ENCODE measurements at places on chromosomes 11 and 22. TPM values are rescaled to one million over a fixed set of nuclear protein-coding genes. Genes with fewer than 3 reads are reported as not detected.

DNA sequence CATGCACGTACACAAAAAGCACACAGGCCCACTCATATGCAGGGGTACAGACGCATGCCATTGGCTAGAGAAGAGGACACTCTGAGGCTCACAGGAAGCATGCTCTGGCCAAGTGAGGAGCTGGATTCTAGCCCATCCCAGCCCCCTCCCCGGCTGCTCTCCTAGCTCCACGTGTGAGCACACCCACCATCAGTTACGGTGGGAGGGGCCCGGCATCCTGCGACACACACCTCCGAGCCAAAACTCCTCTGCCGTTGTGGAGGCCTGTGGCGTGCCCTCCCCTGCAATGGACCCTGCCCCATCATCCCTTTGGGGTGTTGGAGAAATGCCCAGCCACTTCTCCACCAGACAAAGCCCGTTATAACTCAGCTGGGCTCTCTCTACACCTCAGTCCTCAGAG, 15.1 kb upstream of the IGSF9B start:
- DNase-seq, result no peak

DNA sequence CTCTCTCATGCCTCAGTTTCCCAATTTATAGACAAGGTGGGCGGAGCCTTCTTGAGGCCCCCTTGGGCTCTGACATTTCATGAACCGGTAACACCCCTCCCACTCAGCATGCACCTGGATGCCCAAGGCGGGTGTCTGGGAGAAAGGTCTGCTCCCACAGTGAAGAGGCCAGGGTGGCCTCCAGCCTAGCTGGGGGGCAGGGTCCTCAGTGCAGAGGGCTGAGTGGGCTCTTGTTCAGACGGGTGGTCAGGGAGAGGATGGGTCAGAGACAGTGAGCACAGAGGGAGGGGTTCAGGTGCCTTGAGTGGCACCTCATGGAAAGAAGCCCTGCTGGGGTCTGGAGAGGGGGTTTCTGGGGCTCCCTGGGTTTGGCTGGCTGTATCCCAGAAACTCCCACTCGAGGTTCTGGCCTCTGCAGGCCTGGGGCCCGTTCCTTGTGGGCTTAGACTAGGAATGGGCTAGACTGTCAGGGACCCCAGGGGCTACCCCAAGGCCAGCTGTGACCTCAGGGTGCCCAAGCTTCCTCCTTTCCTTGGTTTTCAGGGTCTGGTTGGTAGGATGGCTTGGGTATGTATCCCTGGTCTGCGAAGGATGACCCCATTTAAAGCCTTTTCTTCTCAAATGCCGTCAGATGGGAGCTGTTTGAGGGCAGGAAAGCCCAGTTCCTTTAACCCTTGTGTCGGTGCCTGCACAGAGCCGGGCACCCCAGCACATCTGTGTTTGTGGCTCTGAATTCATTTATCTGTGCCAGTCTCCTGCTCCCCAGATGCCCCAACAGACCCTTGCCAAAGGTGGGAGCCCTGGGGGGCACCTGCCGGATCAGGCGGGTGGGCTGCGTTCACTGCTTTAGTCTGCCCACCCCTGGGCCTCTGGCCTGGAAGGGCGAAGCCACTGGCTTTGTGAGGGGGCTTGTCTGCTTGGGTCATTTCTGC, 1.2 kb downstream of the SYNGR1 start:
- DNase-seq, result no peak

- DNase-seq, result no peak
These were observed 141.3 kb downstream of the ST3GAL4 start for GRCh38 chr11:126496576-126497337.

DNA sequence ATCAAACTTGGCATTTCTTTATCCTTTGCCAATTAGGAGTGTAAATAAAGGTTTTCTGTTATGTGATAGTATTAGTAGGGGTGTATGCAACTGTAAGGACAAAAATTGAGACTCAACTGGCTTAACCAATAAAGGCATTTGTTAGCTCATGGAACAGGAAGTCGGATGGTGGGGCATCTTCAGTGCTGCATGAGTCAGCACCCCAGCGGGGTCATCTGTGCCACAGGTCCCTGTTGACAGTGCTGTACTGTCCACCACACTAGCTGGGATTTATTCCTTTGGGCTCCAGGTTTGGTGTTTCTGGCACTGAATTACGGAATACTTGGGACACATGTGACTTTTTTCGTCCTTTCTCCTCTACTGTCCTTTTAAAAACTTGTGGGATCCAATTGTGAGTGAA, 86.0 kb downstream of the PPP6R3 start:
- DNase-seq, result no peak

- DNase-seq, result no peak
These were observed 14.4 kb downstream of the DCDC1 start for GRCh38 chr11:31355131-31355530.

DNA sequence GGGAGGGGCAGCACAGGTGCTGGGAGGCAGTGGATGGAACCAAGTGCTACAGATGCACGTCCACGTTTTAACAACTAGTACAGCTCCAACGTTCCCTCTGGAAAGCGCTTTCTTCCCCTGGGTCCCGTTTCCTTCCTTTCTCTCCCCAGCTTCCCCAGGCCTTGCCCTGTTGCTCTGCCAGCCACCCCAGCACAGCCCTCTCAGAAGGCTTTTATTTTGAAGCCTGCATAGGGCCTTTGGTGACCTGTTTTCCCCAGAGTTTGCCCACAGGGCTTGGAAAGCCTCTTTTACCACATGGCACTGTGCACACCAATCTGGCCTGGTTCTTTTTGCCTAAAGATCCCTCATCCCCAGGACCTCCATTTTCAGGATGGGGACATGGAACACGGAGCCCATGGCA, 13.9 kb upstream of the NCF4 start:
- no peak for DNase-seq

SEPTIN3 gene
- total RNA-seq, result 0.09 TPM

PSMD13 gene
- total RNA-seq, result 87.3 TPM

KRTAP5-1 gene
- not detected for total RNA-seq

- no peak for DNase-seq
These were observed 11.7 kb downstream of the PHRF1 start for GRCh38 chr11:587978-588380.

- no peak for DNase-seq
These were observed 3.6 kb downstream of the PRDX5 start for GRCh38 chr11:64321533-64321932.

GRCh38 chr11:8318536-8318935, 54.9 kb upstream of the LMO1 start:
- no peak for DNase-seq

GRCh38 chr11:75786101-75786736, 17.6 kb downstream of the DGAT2 start:
- no peak for DNase-seq

Data from left cardiac atrium (tissue), 4 donors.